ENCODE measurements at places on chromosomes 3 and 15. TPM values are rescaled to one million over a fixed set of nuclear protein-coding genes. Genes with fewer than 3 reads are reported as not detected.
A peak's percentile ranks its signal among the peaks of the same experiment; 100 is the strongest.

- no peak for DNase-seq
These were observed 69.9 kb downstream of the LDHAL6B start for GRCh38 chr15:59276225-59277178.

DNA sequence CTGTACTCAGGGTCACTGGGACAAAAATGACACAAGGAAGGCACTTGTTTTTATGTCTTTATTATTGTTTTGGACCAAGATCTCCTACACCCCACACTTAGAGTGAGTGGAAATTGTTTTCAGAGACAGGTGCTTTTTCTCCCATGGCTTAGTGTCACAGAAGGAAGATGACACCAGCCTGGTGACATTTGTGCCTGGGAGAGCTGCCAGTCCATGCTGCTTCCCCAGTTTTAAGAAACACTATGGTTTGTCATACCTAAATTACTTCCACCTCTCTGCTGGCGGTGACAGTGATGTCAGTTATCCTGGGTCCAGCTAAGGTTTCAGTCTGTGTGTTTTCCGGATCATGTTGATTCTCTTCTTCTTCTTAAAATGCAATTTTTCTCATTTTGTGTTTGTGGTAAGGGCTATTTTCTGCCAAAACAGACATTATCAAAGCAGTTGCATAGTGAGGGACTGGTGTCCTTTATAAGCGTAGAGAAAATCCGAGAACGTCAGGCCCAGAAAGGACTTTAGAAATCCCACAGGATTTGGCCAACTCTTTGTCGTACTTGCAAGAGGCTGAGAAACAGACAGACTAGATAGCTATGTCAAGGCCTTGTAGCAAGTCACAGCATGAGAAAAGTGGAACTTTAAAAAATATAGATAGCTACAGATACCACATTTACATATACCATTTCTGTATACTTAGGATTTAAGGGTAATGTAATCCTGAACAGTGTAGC lies 149.5 kb downstream of the TP63 start:
- DNase-seq = no peak

- no peak for DNase-seq
These were observed 12.9 kb downstream of the SPINT1 start for GRCh38 chr15:40856746-40857145.

DNA sequence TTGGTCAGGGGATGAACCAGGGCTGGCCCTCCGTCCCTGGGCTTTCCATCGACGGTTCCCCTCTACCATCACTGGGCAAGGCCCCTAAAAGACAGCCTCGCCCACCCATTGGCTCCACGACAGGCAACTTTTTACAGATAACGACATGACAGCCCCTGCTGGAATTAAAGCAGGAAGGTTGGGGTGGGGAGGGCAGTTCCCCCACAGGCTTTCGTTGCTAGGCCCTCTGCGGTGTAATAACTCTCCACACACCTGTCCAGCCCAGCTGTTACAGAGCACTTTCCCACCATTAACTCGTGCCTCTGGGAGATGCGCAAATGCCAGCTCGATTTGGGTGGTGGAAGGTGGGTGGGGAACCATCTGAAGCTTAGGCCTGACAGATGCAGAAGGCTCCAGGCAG lies 264.2 kb upstream of the TLE3 start:
- no peak for DNase-seq

- no peak for DNase-seq
These were observed 8.9 kb downstream of the ARMC8 start for GRCh38 chr3:138196023-138196422.

DNA sequence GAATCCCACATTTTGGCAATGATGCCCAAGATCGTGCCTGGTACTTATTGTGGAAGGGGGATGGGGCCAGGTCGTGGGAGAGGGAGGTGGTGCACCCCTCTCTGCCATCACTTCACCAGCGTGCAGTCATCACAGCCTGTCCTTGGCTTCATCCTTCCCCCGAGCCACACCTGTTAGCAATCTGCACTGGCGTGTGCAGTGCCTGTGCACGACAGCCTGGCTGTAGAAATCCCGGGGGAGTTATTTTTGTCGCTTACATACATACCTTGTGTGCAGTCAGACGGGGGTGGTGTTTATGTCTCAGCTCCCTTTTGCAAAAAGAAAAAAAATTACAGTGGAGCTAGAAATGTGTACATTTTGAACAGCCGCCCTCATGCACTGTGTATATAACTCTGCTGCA lies 216.0 kb downstream of the TLE3 start:
- no peak for DNase-seq

DNA sequence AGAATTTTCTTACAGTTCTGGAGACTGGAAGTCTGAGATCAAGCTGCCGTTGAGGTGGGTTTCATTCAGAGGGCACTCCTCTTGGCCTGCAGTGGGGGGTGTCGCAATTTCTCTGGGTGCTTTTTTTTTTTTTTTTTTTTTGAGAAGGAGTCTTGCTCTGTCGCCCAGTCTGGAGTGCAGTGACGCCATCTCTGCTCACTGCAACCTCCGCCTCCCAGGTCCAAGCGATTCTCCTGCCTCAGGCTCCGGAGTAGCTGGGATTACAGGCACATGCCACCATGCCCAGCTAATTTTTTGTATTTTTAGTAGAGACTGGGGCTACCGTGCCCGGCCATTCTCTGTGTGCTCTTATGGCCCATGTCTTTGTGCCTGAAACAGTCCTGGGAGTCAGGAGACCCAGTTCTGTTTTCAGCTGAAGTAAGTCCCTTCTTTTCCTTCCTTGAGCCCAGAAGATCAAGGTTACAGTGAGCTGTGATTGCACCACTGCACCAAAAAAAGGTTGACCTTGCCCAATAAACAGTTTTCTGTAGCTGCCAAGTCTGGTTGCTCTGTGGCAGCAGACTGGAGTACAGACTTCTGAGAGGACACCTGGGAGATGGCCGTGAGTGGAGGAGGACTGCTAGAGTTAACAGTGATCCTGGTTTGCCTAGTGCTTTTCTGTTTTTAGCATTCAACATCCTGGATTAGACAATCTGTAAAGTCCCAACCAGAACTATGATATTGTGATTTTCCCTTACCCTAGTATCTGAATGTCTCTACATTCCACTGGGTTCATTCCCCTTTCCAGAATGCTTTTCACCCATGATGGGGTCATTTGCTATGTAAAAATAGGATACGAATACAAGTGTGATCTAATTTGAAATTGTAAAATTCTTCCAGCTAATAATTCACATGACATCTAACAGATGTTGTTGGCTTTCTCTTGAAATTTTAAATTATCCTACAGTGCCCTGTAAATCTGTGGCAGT lies 76.6 kb upstream of the RNF7 start:
- DNase-seq = no peak

GRCh38 chr15:29618586-29618985 lies 203.7 kb downstream of the TJP1 start:
- DNase-seq = no peak

The UBXN7 gene
- 72.5 TPM for total RNA-seq

GRCh38 chr15:81940467-81941451 lies 105.1 kb downstream of the MEX3B start:
- DNase-seq = no peak

The FEZF2 gene
- not detected for total RNA-seq

GRCh38 chr15:32716915-32717425 lies 834 bp upstream of the GREM1 start:
- DNase-seq = no peak

The RTF1 gene
- 33.2 TPM for total RNA-seq

The GNAT1 gene
- 0.28 TPM for total RNA-seq

The PYGO1 gene
- not detected for total RNA-seq

DNA sequence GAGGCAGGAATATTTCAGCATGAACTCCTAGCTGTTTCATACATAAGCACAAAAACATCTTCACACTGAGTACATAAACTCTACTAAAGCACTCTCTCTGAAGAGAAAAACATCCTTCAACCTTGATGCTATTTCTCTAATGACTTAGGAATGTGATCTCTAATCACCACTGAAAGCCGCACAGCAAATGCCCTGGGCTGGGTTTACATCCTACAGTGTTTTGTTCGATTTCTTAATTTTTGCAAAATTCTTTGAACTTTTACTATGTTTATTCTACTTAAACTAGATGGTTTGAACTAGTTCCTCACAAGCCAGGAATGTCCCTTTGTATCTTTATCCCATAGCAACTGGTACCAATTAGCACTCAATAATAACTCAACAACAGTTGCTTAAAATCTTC lies 130.9 kb upstream of the ABI3BP start:
- no peak for DNase-seq

DNA sequence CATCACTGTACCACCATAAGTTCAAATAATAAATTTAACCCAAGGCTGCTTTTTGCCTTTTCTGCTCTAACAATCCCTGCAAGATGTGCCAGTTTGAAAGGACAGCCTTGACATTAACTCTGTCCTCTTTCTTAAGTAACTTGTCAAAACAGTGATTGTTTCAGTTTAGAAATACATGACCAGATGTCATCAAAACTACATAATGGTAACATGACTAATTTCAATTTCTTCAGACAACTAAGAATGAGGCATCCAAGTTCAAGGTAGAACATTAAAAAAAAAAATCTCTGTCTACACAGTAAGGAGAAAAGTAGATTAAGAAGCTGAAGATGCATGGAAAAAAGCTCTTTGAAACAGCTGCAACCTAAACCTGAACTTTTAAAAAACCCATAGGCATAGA lies 47.4 kb downstream of the SHQ1 start:
- DNase-seq = no peak

The C15orf62 gene
- 1.0 TPM for total RNA-seq

DNA sequence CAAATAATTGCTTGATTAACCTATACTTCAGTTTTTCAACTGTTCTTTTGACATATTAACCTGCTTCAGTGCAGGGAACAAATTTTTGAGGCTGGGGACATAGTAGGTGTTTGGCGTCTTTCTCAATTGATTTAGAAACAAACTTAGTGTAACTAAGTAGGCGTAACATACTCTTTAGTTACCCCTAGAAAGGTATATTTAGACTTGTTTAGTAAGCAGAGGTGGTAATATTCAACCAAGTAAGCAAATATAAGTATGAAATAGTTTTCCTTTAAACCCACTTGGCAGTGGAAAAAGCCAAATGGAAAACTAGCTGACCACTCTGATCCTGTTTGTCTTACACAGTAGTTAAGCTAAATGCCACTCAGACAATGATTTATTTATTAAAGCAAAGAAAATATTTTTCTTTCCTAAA lies 113.2 kb downstream of the MBNL1 start:
- no peak for DNase-seq

DNA sequence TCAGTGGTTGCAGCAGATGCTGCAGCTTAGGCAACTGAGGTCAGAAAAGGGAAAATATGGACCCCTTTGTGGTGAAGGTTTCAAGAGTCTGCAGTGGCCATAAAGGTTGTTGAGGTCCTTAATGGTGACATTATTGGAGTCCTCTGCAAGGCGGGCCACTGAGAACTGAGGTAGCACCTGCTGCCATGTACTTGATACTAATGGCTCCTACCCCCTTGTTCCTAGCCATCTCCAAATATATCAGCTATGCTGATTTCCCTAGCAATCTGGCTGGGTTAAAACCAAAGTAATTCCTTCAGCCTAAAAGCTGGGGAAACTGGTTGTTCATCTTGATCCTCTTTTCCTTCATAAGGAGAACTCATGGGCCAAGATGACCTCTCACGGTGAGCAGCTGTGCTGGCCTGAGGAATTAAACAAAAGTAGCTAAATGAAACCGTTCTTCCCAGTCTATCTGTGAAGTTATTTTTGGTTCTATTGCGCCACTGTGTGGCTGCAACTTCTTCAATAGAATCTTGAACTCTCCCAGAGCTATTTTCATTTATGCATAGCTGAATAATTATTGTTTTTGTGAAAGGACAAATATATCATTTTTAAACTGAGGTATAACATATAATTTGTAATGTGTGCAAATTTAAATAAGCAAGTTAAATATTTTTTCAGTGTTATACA lies 76.1 kb upstream of the PLSCR4 start:
- DNase-seq = no peak

- no peak for DNase-seq
These were observed 30.9 kb downstream of the PRKCD start for GRCh38 chr3:53191836-53192480.

DNA sequence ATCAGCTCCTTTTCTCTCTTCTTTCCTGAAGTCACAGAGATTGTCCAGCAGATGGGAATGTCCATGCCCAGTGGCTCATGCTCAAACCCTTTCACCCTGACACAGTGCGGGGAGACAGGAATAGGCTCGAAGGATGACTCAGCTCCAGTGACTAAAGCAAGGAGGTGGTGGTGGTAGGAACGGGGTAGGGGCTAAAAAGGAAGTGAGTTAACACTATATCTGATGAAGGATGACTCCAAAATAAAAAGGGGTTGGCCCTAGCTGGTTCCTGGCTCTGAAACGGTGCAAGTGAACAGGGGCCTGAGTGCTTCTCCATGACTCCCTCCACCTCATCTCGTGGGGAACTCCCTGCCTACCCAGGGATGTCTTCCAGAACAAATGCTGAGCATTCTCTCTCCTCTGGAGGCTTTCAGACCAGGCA lies 167.4 kb upstream of the LPP start:
- DNase-seq = peak; percentile 37

The SNTN gene
- total RNA-seq = not detected

The CLDN1 gene
- not detected for total RNA-seq

- no peak for DNase-seq
These were observed 139.1 kb upstream of the EIF1B start for GRCh38 chr3:40170395-40170794.

The KATNBL1 gene
- total RNA-seq = 10.0 TPM

DNA sequence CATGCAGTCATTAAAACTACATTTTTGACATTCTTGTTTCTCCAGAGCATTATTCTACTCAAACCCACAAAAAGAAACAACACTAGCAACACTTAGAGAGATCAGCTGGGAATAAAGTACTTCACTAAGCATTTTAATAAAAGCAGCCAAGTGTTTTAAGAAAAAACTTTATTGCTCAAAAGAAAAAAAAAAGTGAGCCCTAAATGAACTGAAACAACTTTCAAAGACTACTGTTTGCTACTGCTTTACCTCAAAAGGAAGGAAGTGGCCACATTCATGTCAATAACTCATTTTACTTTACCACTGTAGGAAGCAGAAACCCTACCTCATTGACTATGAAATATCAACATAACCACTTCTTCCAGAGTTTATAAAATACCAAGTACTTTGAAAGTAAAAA lies 91.3 kb downstream of the UACA start:
- DNase-seq = no peak

DNA sequence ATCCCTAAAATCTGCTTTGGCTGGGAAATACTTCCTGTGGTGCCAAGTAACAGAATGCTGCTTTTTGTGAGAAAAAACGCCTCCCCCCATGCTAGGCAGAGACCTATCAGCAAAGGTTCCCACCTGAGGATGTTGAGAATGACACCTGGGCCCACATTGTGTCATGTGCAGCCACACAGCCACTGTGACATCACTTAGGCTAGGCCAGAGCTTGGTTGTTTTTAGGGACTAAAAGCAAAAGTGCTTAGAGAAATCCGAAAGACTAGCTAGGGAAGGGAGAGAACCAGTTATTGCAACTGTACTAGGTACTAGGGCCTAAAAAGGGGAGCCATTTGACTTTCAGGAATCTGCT lies 6.2 kb downstream of the ZDHHC3 start:
- DNase-seq = peak; percentile 27

GRCh38 chr3:17129556-17129955 lies 244.8 kb downstream of the PLCL2 start:
- no peak for DNase-seq

DNA sequence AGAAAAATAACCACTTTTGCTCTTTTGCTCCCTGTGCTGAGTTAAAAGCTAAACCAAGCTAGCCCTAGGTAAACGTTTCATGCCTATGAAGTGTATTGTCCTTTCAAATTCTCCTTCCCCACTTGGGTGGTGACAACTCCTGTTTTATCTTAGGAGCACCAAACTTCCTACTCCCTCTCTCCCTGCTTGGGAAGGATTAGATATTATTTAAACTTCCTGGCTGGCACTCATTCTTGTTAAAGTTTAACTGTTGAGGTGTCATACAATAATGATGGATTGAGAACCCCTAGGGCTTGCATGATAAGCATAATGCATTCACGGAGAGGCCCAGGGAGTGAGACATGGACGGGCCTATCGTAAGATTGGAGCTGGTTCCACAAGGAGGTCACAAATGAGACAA lies 29.5 kb downstream of the B4GALT4 start:
- DNase-seq = no peak

All from CD8-positive, alpha-beta T cell (primary cell).